ENCODE measurements at places on chromosomes 5 and 9.

DNA sequence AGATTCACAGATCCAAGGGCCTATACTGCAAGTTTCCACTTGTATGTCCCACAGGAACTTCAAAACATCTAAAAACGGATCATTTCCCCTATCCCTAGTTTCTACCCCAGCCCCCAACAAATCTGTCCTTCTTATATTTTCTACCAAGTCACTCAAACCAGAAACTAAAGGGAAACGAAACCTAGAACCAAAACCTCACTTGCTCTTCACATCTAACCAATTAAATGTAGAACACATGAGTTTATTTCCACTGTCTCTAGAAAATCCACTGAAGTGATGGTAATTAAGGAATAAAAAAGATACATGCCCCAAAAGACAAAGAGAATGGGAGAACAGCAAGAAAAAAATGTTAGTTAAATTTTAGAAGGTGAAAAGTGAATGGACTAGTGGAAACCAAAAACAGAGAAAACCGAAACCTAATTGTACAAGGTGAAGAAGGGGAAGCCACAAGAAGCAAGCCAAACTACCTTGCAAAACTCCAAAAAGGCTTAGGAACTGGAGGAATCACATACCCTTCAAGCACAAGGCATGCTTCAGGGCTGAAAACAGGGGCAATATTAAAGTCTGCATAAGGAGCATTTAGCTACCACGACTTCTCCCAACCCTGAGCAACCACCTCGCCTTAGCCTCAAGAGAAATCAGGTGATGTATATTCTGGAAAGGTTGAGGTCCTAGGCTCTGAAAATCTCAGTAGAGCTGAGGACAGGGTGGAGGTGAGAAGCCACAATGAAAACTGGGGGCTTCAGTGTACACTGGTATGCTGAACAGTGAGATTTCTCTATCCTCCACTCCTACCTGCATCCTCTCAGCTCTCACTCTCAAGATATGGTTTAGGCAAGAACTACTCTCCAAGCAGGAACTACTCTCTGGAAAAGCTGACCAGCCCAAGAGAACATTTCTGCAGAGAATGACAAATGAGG lies 11.1 kb downstream of the SMU1 start:
- no peak for DNase-seq

GRCh38 chr9:112861155-112861554 lies 29.5 kb downstream of the SLC46A2 start:
- DNase-seq: no peak

GRCh38 chr5:64622991-64623390 lies 67.3 kb upstream of the SHISAL2B start:
- DNase-seq: no peak

DNA sequence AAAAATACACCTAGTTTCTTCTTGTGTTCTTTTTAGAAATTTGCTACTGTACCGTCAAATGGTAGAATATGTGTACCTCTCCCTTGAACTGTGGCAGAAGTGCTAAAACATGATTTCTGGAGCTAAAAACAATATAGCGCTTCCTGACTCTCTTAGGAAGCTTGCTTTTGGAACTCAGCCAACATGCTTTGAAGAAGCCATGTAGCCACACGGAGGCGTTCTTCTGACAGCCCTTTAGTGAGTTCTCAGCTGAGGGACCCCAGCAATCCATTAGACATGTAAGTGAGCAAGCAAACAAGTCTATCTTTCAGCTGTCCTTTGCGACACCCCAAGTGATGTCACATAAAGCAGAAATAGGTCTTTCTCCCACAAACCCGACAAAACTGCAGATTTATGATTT lies 917.0 kb downstream of the CDH9 start:
- DNase-seq: no peak

- no peak for DNase-seq
These were observed 18.3 kb upstream of the ECPAS start for GRCh38 chr9:111502506-111502905.

DNA sequence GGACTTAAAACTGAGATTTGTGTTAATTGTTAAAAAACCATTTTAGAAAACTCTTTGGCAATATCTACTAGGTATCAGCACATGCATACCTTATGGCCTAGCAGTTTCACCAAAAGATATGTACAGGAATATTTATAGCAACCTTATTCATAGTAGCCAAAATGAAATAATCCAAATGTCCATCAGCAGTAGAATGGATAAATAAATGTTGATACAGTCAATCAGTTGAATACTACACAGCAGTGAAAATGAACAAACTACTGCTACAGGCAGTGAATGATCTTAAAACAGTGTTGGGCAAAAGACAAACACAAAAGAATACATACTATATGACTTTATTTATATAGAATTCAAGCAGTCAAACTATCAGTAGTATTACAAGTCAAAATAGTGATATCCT lies 16.4 kb downstream of the RFESD start:
- no peak for DNase-seq
